ENCODE measurements at places on chromosomes 7 and 10. TPM values are rescaled to one million over a fixed set of nuclear protein-coding genes. Genes with fewer than 3 reads are reported as not detected.

DNA sequence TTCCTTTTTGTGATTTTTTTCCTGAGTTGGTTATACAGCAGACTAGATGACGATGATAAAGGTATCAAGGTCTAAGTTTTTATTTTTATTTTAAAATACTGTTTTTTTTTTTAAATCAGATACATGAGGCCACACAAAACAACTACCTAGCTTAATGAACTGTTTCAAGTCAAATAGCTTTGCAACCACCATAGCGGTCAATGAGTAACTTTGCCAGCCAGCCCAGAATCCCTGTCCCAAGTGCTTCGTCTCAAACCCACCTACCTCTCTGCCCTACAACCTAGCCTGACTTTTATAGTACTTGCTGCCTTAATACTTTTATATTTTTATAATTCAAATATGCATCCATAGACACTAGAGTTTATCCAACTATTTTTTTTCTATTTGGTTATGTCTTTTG lies 676.5 kb downstream of the NRG3 start:
- DNase-seq = no peak

DNA sequence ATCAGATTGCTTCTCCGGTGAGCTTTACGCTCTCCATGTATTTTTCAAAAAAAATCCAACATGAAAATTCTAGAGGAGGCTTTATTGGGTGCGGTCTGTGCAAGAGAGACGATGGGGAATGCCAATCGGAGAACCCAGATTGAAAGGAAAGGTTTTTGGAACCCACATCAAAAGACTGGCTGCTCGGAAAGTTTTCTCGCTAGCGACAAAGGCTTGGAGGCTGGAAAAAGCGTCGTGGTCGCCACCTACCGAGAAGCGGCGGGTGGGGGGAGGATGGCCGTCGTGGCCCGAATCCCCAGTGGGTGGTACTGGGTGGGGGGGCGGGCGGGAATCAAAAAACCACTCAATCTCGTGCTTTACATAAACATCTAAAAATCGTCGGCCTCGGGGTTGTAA lies 1.1 kb upstream of the GTF2I start:
- DNase-seq = peak; percentile 76

DNA sequence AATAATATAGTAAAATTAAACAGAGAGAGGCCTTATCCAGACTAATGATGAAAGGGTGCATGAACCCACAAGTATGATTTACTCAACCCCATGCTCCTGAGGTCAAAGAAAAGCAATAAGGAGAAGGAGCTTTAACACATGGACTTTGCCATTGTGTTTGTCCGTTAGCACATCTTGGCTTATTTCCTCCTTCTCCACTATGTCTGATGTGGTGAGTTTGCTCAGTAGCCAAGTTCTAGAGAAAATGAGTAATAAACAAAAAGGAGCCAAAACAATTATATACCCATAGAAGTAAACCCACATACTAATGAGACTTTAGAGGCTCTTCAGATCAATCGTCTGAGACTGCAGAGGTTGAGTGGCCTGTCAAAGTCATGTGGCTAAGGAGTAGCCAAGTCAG lies 26.1 kb upstream of the ADD3 start:
- no peak for DNase-seq

- DNase-seq = no peak
Measured at GRCh38 chr10:55272886-55273285, 471.9 kb upstream of the PCDH15 start.

- no peak for DNase-seq
Measured at GRCh38 chr7:106134241-106134640, 22.1 kb upstream of the SYPL1 start.

- DNase-seq = no peak
Measured at GRCh38 chr7:28685242-28685643, 272.9 kb downstream of the TRIL start.

DNA sequence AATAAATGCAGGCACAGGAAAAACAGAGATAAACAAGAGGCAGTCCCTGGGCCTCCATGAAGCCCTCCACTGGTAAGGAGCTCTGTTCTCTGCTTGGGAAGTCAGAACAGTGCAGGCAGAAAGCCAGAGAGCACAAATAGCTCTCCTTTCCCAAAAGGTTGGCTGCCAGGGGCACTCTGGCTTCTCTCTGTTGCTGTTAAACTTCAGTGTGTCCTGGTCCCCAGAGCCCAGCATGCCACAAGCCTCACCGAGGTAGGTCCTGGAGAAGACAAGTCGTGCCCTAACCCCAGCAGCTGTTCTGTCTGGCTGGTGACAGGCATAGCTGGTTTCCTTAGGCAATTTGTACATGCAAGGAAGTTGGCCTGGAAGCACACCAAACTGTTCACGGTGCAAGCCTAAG lies 17.3 kb downstream of the SLC16A12 start:
- DNase-seq = no peak

DNA sequence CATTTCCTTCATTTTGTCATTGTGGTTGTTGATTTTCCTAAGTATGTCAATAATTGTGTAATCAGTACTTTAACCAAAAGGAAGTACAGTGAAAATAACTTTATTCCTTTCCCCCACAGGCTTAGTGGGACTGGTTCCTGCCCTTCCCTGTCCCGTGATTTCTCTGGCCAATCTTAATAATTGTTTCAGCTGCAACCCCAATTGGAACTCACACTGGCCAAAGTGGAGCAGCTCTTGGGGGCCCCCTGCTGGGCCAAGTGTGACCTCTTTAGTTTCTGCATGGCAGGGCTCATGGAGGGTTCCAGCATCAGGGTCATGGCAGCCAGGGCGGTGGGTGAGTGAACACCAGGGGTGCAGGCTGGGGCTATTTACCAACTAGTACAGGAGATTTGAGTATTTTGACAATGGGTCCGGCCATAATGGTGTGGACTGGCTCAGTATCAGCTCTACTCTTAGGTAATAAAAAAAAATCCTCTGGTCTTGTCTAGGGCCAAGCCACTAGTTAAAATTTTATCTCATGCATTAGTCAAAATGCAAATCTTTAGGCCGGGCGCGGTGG lies 31.7 kb downstream of the CYCS start:
- DNase-seq = peak; percentile 63

DNA sequence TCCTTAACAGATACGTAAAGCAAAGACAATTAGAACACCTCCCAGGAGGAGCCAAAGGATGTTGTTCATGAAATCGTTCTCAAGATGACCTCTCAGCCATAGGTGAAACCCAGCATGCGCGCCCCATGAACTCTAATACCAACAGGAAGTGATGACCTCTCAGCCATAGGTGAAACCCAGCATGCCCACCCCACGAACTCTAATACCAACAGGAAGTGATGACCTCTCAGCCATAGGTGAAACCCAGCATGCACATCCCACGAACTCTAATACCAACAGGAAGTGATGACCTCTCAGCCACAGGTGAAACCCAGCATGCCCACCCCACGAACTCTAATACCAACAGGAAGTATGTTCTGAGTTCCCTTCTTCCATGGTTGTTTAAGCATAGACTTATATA lies 205.2 kb upstream of the ADARB2 start:
- no peak for DNase-seq

DNA sequence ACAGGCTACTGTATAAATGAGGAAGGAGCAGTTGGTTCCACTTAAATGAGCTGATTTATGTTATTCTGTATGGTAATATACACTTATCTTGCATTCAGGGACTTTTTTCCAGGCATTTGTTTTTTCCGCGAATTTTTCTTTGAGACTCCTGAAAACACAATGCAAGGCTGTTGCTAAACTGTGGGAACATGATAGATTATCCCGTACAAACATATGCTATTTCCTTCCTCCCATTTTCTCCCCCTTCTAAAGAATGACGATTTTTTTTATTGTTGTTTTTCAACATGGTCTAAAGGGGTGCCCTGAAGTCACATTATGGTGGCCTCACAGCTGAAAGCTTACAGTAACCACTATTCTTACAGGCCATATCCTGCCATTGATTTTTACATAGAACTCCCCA lies 523.9 kb upstream of the NRP1 start:
- no peak for DNase-seq

GRCh38 chr7:110418659-110419280 lies 672.2 kb upstream of the LRRN3 start:
- no peak for DNase-seq

- DNase-seq = no peak
Measured at GRCh38 chr10:118465300-118465874, 123.3 kb upstream of the FAM204A start.

- no peak for DNase-seq
Measured at GRCh38 chr7:92330835-92331438, 85.2 kb downstream of the ANKIB1 start.

DNA sequence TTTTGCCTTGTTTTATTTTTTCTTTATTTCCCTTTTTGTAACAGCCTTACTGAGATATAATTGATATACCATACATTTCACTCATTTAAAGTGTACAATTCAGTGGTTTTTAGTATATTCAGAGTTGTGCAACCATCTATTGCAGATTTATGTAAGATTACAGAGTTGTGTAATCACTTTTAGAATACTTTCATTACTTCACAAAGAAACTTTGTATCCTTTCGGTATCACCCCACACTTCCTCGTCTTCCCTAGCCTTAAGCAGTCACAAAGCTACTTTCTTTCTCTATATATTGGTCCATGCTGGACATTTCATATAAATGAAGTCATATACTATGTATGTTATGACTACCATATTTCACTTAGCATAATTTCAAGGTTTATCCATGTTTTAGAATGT lies 74.6 kb downstream of the ATRNL1 start:
- no peak for DNase-seq

GRCh38 chr7:136998495-136998894 lies 130.0 kb downstream of the CHRM2 start:
- DNase-seq = no peak

DNA sequence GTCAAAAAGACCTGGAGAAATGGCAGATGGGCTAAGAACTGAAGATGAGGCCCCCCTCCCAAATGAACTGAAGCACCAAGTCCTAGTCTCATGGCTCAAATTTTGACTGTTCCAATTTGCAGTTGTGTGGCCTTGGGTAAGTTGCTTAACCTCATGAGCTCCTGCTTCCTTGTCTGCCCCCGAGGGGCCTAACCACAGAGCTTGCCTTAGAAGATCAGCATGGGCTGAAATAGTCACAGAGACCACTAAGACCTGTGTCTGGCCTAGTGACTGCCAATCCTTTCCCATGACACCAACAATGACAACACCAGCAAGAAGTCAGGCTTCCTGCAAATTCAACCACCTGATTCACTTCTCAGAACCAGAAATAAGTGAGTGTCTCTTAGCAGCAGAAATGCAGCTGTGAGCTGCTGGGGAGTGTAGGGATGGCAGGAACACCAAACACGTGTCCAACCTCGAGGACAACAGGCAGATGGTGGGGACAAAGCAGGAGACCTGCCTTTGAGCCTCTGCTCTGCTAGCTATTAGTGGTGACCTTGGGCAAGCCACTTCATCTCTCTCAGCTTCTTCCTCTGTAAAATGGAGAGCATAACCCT lies 23.7 kb downstream of the CRHR2 start:
- no peak for DNase-seq

GRCh38 chr7:14380881-14381280 lies 391.4 kb upstream of the ETV1 start:
- no peak for DNase-seq

DNA sequence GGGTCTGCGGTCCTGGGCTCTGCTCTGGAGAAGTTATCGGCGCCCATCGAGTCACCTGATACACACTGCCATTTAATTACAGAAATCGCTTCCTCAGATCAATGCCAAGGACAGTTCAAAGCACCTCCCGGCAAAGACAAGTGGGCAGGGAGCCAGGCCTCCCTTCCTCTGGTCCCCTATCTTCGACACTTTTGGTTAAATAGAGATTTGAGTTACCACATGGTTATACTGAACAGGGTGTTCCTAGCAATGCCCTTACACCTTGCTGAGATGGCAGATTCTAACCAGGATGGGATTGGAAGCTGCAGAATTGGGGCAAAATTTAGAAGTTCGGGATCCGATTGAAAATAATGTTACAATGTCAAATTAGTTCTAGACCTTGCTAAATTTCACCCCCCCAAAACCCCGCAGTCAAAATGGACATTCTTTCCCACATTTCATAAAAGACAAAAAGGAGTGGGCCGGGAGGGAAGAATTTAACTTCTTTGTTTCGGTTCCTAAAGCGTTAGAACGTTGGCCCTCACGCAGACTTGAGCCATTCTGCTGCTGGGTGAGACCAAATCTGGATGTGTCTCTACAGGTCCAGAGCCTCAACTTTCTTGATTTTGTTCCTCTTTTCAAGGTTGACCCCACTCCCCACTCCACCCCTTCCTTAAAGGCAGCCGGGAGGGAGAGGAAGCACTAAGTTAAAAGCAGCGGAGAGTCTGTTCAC lies 2.2 kb upstream of the DLX5 start:
- DNase-seq = no peak

DNA sequence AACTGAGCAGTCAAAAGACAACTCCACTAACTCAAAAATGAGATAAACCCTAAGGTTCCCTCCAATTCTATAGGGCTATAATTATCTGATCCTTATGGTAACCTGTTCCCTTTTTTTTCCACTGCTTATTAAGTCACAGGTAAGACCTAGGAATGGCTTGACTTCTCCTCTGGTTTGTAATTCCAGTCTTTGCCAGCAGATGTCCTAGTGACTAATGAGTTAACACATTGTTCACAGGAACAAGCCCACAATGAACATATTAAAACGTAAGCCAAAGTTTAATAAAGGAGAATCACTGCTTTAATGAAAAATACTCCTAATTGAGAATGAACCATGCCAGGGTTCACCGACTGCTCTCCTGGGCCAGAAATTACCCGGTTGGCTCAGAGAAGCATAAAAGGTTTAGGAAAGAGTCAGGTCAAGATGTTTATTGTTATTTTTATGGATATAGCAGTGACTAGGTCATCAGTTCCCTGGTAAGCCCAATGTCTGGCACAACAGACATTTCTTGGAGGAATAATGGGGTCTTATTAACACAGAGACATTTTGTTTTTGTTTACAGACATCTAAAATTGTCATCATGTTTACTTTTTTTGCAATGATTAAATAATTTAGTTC lies 120.1 kb downstream of the ELAPOR2 start:
- DNase-seq = no peak

DNA sequence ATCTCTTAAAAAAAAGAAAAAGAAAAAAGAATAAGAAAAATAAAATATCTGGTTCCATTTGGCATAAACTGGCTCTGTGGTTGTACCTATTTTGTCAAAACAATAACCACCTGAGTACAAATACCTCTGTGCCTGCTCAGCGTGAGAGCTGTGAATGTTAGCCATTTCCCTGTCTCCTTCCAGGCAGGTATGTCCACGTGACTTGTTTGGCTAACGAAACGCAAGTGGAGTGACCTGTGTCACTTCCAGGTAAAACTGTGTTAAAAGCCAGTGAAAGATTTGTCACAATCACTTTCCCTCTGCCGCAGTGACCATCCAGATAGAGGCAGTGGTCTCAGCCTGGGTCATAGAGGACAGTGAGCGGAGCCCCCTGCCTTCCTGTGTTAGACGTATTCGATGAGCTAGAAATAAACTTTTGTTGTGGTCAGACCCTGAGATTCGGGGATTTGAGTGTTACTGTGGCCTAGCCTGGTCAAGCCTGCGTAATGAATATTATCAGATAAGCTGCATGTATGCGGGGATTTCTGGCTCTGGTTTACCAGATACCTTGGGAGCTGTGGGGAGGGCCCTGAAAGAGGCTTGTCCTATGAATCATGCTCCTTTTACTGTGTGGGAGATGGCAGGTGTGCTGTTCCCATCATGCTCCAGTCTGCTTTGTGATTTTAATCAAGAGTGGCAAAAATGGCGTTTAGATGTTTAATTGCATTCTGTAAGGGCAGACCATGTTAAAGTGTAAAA lies 3.8 kb downstream of the PTER start:
- DNase-seq = peak; percentile 64

Gene MUC3A
- 9.4 TPM for total RNA-seq

Gene GPER1
- total RNA-seq = 29.8 TPM

Gene AFAP1L2
- 1.3 TPM for total RNA-seq

Gene EIF4EBP2
- total RNA-seq = 59.2 TPM

Gene NUTM2D
- 4.0 TPM for total RNA-seq

Gene ANXA8L1
- 0.86 TPM for total RNA-seq

Gene MRC1
- 30.9 TPM for total RNA-seq
